ENCODE measurements at places on chromosomes 7 and 10.

GRCh38 chr10:97914171-97914836, 64.7 kb downstream of the GOLGA7B start:
- DNase-seq, result no peak

DNA sequence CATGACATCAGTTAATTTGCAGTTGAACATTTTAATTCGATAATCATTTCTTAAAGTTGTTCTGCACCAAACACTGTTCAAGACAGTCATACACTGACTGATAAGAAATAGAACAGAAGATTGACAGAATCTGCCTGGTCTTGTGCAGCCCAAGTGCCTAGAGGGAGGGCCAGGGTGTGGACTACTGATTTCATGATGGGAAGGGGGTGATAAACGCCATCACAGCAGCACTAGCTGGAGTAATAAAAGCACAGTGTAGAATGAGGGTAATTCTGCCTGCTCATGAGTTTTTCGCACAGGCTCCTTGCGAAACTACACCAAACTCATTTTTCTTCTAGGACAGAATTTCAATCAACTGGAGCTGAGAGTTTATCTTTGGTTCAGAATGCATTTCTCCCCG, 270.1 kb downstream of the ARL4A start:
- DNase-seq, result no peak

GRCh38 chr7:4895766-4896165, 12.2 kb upstream of the RADIL start:
- no peak for DNase-seq

DNA sequence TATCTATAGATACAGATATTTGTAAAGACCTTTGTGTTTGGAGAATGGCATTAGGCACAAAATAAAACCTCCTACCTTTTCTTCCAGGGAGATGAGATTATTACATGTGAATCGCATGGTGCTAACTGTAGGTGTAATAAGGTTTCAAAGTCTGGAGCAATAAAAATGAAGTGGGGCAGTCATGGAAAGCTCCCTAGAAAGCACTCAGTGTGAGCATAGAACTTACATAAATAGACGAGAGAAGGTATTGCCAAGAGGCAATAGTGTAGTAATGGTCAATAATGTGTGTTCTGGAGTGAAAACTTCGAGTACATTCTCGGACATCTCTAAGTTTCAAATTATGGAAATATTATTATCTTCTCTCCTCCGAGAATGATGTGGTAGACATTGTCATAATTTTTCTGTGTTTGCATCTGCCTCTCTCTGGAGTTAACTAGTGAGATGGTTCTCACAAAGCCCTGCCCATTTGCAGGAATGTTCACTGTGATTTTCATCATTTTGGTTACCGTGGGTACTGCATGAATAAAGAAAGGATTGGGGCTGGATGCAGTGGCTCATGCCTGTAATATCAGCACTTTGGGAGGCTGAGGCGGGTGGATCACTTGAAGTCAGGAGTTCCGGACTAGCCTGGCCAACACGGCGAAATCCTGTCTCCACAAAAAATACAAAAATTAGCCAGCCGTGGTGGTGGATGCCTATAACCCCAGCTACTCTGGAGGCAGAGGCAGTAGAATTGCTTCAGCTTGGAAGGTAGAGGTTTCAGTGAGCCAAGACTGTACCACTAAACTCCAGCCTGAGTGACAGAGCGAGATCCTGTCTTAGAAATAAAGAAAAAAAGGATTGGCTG, 10.6 kb downstream of the VIM start:
- DNase-seq, result no peak

GRCh38 chr10:10125676-10126075, 892.0 kb upstream of the CELF2 start:
- no peak for DNase-seq

DNA sequence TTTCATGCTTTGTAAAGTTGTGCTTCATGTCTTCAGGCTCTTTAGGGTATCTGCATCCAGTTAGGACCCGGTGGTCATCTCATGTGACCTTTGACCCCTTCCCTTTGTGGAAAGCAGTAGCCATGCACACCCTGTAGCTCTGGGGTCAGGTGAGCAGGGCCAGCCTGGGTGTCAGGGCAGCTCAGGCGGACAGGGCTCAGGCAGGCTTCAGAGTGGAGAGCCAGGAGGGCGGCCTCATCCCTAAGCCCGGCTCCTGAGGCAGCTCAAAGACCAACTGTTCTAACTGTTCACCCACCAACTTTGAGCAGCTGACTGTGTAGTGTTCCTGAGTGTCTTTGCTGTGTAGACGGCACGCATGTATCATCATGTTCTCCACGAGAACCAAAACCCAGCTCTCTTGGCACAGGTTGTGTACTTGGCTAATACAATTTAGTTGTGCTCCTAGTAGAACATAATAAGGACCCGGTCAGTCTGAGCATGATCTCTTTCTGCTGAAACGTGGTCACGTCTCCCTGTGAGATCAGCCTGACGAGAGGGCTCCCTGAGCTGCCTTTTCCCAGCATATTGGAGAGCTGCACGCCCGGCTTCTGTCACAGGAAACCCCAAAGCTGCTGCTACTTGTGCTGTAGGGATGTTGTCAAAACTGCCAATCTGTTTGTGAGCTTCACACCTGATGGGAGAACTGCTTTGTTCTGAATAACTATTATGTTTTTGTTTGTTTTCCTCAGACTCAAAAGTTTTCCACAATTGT, 30.0 kb downstream of the EEPD1 start:
- no peak for DNase-seq

DNA sequence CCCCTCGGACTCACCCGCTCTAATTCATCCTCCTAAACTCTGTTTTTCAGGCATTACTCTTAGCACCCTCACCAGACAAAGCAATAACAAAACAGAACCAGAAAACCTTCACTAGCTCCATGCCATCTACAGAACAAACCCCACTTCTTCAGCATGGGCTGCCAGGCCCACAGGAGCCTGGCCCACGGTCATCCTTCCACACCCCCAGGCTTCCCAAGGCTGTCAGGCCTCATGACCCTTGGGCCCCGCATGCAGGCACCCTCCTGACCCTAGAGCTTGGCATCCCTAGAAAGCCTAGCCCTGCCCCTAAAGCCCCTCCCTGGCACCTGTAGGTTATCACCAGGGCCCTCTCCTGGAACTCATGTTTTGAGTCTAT, 59.6 kb downstream of the PRKAG2 start:
- DNase-seq, result no peak

DNA sequence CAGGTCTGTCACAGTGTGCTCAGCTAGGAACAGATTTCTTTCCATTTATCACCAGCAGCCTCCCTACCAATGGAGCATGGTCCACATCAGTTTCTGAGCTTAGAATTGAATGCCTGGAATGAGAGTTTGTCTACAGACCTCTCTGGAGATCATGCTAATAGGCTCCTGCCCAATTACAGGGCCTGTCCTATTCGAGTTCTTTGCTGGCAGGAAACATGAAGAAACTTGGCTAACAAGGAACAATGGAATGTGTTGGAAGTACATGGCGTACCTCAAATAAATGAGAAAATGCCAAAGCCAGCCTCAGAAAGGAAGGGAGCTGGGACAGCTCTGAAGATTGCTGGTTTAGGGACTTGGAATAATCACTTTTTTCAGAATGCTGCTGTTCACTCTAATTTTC, 186.0 kb upstream of the AKR1E2 start:
- no peak for DNase-seq

GRCh38 chr7:33707427-33707826, 197.9 kb upstream of the BMPER start:
- no peak for DNase-seq

DNA sequence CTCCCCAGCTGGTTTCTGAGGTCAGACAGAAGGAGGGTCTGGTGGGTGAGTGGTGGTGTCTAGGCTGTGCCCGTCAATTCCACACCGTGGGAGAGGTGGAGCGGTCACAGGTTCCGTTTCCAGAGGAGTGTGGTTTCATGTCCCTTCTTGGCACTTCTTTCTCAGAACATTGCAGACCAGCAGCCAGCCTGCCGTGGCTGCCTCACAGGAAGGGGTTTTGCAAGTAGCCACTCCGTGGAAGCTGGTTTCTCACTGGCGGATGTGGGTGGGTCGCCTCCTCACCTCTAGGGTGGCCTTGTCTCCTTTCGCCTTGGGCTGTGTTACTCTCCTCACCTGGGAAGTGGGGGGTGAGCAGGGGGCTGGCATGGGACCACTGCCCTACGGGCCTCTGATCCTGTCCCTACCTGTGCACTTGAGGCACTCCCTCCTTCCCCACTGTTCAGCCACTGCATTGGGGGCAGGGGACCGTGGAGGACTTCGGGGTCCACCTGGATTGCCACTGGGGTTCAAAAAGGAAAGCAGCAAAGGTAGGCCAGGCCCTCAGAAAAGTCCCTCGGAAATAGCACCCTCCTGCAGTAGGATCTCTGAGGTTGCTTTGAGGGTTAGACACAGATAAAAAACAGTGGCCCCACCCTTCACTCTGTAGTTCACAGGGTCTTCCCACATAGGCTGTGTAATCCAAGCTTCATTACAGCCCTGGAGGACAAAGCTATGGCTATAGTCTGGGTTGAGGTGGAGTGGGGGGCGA, 33.9 kb downstream of the TSPAN14 start:
- peak; percentile 53 for DNase-seq

GRCh38 chr7:159084069-159084801, 60.4 kb downstream of the VIPR2 start:
- DNase-seq, result no peak

GRCh38 chr10:84265418-84265817, 20.6 kb downstream of the RGR start:
- no peak for DNase-seq
